T-helper 2 cell (primary cell): ENCODE measurements at places on chromosomes 11 and 22.

DNA sequence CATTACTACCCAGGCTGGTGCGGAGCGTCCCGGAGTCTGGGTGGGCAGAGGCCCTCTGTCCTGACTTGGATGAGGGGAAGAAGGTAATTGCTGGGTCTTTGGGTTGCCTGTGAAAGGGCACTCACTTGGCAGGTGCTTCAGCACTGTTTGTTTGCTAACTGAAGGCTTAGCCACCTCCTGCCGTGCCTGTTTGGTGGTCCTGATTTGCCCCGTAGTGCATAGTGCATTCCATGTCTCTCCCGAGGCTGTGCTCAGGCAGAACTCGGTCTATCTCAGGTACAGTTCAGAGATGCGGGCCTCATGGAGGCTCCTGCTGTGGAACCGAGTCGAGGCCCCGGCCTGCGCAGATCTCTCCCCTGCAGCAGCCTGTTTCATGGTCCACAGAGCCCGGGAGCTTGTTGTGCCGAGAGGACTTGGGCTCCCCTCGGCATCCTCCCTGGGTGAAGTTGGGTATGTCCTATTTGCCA lies 146.2 kb downstream of the TBC1D22A start:
- DNase-seq, result no peak

GRCh38 chr22:41966607-41967240 lies 2.5 kb upstream of the SEPTIN3 start:
- peak; percentile 11 for DNase-seq

DNA sequence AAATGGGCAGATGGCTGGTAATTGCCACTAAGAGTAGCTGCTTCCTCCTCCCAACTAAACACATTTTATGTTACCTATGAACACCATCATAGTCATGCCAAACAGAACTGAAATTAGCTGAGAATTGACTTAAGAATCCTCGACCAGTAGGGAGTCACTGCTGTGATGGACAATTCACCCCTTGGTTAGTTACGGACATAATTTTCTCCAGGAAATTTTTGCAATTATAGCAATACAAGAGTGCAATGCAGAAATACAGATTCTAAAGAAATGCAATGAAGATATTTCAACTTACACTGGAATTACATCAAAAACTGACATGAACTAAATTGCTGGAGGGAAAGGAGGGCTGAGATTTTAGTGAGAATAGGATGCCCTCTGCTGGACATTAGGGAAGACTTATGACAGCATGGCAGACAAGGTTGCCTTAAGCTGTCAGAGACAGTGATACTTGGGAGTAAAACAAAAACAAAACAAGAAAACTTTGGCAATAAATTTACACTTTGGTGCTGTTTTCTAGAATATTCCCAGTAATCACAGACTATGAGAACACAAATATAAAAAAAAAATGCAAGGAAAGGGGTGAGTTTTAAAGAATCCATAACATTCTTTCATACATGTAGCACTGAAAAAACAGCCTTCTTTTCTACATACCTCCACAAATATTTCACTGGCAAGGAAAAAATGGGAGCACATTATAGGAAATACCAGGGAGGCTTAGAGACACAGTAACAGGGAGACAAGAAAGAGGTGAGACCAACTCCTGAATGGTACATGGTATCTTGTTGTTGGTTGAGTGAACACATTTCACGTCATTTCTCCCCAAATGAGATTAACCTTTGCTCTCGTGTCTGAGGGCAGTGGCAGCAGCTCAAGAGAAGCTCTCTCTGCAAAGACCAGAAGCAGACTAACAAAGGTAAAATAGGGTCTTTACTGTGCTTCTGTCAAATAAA lies 11.2 kb upstream of the PPP2R1B start:
- peak; percentile 73 for DNase-seq

GRCh38 chr11:114174712-114175495 lies 115.4 kb downstream of the ZBTB16 start:
- DNase-seq, result no peak

- no peak for DNase-seq
Observed at GRCh38 chr11:8777907-8778767, 95.5 kb downstream of the RPL27A start.

GRCh38 chr22:31956360-31956759 lies 12.0 kb downstream of the YWHAH start:
- DNase-seq, result no peak

DNA sequence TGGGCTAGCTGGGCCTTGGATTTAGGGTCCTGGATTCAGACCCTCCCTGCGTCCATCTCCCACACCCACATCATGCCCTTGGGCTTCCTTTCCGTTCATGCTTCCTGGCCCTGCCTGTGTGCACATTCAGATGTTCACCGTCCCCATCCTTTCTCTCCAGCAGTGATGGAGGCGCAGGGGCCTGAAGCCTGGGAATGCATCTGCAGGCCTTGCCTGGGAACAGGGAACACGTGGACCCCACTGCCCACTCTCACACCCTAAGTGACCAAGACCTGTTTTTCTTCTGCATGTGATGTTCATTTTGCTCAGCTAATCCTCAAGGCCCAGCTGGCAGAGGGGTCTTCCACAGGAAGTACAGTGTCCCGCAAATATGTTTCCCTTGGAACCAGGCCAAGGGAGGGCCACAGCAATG lies 91.6 kb upstream of the PARVA start:
- DNase-seq, result no peak
